ENCODE measurements at places on chromosomes 5 and 9.
A peak's percentile ranks its signal among the peaks of the same experiment; 100 is the strongest.

DNA sequence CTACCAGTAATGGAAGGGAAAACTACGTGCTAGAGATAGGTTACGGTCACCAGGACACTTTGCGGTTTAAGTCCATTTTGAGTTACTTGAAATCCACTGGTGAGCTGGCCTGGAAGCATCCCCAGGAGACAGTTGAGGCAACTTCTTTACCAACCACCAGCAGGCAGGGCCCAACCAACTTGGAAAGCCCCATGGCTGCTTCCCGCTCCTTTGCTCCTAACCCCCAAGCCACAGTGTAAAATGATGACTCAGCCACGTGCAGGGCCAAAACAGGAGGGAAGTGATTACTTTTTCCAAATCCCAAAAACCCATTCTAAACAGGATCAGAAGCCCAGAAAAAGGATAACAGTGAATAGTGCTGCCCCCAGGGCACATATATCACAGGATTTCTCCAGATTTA, 87.4 kb downstream of the PAX5 start:
- DNase-seq = no peak

DNA sequence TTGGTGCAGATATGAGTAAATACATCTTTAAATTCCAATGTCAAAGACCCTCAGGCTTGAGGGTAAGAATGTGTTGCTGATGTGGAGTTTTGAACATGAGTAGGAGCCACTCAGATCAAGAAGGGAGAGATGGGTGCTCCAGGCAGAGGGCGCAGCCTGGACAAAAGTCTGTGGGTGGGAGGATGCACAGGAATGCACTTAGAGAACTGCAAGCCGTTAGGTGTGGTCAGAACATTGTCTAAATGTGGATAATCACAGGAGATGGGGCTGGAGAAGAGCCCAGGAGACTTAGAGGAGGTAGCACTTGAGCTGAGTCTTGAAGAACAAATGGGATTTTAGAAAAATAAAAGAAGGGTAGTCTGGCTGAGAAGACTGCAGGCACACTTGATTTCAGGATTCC, 255.5 kb downstream of the PAPPA start:
- DNase-seq = no peak

DNA sequence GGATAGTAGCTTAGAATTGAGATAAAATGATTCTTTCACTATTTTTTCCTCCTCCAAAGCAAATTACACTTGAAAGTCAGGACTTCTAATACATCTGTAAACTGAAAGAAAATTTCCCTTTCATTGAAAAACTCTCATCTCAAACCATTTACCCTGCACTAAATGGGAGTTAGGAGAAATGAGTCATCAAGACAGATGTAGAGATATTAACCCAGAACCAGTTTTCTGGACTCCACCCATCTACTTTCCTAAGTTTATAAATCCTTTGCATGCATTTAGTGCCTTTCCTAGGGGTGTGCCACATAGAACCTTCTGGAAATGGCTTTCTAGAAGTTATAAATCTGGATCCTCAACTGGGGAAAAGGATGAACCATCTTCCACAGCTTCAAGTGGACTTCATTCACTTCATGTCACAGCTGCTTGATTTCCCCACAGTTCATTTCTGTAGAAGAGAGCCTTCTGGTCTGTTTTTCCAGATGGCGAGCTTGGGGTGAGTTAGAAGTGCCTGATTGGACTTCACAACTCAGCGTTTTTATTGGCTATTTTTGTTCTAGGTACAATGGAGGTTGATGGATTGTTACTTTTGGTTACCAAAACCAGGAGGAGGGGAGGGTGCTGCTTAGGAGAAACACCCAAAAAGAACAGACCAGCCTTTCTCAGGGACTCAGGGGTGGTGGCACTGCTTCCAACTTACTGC, 72.5 kb upstream of the GPR151 start:
- no peak for DNase-seq

- peak; percentile 1 for DNase-seq
Measured at GRCh38 chr5:93874080-93874479, 132.7 kb upstream of the POU5F2 start.

GRCh38 chr9:124894741-124895170, 32.8 kb downstream of the ARPC5L start:
- DNase-seq = peak; percentile 17

DNA sequence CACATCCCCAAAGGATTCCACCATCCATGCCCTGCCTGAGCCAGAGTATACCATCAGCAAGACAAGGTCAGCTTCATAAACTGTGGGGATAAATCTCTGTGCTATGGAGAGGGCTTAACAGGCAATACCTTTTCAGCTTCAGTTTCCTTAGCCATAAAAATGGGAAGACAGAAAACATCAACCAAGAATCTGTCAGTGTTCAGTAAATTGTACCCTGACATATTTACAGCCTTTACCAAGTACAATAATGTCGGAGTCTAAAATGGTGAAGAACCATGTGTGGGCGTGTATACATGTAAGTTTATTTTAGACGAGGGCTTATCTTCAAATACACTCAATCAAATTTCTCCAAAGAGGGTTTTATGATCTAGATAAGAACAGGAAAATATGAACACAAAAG, 94.7 kb downstream of the ELAVL2 start:
- DNase-seq = no peak

DNA sequence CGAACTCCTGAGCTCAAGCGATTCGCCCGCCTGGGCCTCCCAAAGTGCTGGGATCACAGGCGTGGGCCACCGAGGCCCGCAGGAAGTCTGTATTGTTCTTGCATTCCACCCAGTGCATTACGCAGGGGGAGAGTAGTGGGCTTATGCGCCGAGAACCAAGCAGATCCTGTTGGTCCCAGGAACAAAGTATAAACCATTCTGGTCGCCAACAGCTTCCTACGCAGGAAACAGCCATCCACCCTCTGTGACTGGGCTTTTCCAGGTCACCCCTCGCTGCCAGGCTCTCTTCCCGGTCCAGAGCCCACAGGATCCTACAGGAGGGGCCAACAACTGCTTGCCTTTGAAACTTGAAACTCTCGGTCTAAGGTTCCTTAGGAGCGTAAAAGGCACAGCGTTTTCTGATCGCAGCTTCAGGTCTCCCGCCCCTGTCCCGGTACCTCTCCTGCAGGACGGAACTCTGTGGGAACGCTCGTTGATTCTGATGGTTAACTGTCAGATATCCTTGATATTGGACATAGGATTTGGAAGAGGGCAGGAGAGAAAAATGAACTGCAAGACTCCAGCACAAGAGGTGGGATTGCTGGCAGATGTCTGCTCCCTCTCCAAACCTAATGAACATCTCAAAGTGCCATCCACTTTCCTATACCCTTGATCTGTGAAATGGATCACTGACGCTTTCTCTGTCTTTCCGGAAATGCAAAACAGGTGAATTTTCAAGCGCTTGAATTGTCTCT, 4.2 kb upstream of the ANXA2R start:
- DNase-seq = no peak

DNA sequence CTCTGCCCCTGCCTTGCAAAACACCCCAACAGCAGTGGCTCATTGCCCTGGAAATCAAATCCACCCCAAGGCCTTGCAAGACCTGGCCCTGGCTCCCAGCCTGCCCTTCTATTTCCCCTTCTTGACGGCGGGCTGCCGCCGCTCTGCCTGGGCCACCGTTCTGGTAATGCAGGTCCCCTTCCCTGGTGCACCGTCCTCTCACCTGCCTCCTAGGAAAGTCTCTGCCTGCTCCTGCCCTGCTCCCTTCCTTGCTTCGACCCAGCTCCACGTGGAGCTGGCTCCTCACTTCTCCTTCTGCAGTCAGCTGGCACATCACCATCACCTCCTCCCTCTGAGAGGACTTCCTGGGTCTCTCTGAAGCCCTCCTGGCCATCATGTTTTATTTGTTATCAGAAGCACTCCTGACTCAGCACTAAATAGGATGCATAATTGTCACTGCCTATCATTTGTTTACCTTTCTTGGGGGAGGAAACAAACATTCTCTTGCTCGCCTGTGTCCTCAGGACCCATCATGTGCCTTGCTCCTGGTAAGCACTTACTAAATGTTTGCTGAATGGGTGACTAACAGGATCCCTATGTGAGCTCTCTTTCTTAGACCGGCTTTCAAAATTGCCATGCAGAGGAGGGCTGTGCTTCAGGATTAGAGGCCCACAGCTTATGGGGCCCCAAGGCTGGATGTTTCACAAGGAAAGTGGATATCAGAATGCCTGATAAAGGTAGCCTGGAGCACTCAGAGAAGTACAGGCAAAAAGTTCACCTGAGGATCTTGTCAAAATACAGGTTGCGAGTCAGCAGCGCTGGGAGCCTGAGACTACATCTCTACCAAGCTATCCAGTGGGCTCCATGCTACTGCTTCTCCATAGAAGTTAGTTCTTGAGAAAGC, 19.6 kb upstream of the C5orf47 start:
- DNase-seq = no peak

- peak; percentile 30 for DNase-seq
Measured at GRCh38 chr5:160285316-160285715, 27.0 kb downstream of the CCNJL start.

GRCh38 chr5:180795771-180796313, 6.8 kb downstream of the MGAT1 start:
- DNase-seq = no peak

GRCh38 chr9:79501546-79501945, 70.2 kb upstream of the TLE4 start:
- DNase-seq = no peak

GRCh38 chr5:61881821-61882487, 424.1 kb upstream of the KIF2A start:
- no peak for DNase-seq

DNA sequence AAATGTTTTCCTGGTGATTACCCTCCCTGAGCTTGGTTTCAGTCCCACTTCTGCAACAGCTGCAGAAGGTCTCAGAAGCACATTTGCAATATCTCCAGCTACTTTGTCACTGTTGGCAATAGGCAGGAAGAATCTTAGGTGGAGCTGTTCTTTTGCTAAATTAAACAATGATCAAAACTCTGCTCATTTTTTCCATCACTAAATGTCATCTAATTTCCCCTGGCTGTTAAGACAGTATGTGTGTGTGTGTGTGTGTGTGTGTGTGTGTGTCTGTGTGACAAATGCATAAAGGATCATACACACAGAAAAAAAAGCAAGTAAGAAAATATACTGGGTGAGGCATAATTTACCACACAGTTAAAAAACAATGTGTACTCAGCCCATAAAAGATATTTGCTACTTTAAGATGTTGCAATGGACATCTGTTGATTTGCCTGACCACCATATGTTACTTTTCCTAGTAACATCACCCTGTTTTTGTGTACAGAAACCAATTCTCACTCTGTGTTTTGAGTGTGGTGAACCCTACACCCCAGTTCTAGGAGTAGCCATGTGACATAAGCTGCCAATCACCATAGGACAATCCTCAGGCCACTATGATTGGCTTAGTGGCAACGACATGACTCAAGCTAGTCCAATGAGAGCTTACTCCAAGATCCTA, 572.6 kb upstream of the CLINT1 start:
- no peak for DNase-seq

DNA sequence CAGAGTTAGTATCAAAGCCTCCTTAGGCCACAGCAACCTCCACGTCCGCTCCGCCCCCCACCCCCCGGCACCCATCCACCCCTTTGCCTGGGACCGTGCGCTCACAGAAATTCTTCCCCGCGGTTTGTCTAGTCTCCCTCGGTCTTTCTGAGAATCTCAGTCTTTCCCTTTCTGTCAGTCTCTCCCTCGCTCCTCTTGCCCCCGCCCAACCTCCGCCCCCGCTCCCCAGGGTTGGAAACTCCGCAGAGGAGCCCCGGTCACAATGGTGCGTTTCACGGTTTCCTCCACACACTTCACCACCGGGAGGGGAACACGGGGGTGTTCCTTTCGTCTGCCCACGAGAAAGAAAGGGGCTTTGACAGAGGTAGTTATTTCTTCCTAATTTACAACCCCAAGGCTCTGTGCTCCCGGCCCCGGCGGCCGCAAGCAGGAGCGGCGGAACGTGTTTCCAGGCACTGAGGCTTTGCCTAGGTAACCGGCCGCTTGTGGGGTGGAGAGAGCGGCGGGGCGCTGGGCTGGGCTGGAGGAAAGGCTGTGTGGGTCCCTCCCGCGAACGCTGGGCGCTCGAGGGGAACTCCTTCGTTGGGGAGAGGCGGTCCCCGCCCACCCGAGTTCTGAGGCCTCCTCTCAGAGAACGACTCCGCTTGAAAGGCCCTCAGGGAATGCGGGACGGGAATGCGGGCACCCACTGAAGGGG, 2.1 kb downstream of the NR4A3 start:
- peak; percentile 93 for DNase-seq

DNA sequence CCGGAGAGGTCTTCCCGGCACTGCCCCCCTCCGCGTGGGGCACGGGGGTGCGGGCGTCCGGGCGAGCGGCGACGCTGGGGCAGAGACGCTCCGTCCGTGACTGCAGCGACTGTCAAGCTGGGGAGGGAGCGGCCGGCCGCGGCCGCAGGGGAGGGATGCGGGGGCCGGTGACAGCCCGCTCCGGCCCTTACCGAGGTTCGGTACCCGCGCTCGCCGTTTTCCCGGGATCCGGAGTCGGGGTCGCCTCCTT, 400 bp downstream of the KDM4C start:
- no peak for DNase-seq

DNA sequence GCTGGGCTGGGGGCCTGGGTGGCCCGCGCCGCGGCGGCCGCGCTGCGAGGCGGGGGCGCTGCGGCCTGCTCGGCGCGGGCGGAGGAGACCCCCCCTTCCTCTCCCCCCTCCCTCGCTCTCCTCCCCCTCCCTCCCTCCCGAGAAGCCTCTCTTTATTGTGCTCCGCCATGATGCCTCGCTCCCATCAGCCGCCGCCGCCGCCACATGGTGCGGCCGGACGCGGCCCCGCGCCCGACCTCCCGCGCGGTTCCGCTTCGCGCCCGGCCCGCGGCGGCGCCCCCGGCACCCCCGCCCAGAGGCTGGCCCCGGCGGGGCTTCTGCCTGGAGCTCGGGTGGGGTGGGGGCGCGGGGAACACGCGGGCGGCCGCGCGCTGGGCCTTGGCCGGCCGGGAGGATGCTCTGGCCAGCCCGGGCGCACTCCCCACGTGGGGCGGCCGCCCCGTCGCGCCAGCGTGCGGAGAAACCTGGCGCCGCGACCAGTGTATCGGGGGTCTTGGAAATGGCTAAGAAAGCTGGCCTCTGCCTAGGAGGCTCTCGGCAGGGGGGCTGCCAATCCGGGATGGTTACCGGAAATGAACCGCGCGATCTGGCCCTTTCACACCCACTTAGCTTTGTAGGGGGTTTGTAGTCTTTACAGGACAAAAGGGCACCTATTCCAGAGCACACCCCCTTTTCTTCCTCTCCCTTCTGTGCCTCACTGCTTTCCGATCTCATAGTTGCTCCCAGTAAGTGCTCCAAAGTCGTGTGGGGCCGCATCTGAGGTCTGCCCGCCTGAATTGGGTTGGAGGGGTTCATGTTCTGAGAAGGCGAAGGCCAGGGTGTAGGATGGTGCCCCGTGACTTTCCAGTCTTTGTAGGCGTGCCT, 1.0 kb downstream of the SET start:
- DNase-seq = peak; percentile 38

GRCh38 chr9:6197330-6197729, 18.3 kb upstream of the IL33 start:
- no peak for DNase-seq

GRCh38 chr5:175707751-175708375, 50.0 kb downstream of the HRH2 start:
- no peak for DNase-seq

- DNase-seq = no peak
Measured at GRCh38 chr5:130963798-130964197, 201.3 kb downstream of the HINT1 start.

GRCh38 chr9:83956086-83956435, 24.0 kb downstream of the HNRNPK start:
- peak; percentile 72 for DNase-seq

All from suppressor macrophage treated with lipopolysaccharide for 1 hour (primary cell).